Fibroblast of lung (primary cell): ENCODE measurements at places on chromosomes 2 and 18.

DNA sequence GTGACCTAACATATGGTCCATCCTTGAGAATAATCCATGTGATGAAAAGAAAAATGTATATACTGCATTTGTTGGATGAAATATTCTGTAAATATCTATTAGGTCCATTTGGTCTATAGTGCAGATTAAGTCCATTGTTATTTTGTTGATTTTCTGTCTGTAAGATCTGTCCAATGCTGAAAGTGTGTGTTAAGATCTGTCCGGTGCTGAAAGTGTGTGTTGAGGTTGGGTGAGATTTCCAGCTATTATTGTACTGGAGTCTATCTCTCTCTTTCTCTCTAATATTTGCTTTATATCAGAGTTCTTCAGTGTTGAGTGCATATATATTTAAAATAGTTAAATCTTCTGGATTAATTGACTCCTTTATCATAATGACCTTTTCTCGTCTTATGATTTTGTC is 828.8 kb upstream of the CRIM1 start:
- peak; percentile 22 for DNase-seq

DNA sequence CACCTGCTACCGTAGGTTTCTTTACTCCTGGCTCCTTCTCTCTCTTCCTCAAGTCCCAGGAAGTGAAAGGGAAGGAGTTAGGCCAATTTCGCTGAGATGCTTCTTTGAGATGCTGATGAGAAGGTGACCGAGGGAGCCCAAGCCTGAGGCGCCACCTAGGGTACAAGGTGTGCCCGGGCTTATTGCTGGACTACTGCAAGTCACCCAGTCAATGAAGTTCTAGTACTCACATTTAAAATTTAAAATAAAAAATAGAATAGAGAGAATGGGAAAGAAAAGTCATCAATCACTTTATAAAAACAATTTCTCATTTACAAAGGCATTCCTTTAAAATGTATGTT is 45.3 kb downstream of the ACAA2 start:
- DNase-seq, result peak; percentile 83

GRCh38 chr2:232415736-232416520 is 9.3 kb downstream of the ALPG start:
- no peak for DNase-seq

DNA sequence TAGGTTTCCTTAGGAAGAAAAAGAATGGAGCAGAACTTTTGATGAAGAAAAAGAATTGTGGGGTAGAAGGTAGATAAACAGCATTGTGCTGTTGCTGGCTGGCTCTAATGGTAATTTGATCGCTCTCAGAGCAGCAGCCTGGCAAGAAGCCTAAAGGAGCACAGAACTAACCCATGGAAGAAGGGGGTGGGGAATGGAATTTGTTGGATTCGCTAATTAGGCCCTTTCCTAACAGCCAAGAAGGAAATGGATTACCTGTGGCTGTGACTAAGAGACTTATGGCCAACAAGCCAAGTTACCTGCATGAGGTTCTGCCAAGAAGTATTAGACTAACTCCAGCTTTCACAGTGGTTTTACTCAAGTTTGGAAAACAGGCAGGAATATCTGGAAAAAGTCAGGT is 210.6 kb downstream of the IKZF2 start:
- DNase-seq, result peak; percentile 60

- DNase-seq, result no peak
Observed at GRCh38 chr2:4354678-4355077, 651.3 kb downstream of the DCDC2C start.

DNA sequence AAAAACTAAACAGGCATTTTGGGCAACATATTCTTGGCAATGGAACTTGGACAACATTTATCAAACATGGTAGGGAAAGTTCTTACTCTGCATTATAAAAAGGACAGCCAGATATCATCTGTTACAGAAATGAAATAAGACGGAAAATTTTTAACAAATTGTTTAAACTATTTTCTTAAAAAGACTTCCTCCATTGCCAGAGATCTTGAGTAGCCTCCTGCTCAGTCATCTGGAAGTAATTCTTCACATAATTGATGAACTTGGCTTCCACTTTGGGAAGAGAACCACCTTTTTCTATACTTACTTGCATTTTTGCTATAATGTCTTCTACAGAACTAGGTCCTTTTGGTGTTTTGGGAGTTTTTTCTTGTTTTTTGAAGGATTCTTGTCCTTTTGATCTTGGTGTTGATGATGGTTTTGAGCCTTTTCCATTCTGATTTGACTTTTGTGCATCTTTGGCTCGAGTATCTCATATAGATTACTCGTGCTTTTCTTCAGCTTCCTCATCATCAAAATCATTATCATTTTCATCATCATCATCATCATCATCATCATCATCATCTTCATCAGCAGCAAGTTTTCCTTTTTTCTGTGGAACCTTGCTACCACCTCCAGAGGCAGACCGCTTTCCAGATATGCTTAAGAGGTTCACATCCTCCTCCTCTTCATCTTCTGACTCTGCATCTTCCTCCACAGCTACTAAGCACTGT is 66.2 kb downstream of the CD28 start:
- no peak for DNase-seq

GRCh38 chr2:239198221-239198620 is 202.6 kb downstream of the HDAC4 start:
- DNase-seq, result no peak

DNA sequence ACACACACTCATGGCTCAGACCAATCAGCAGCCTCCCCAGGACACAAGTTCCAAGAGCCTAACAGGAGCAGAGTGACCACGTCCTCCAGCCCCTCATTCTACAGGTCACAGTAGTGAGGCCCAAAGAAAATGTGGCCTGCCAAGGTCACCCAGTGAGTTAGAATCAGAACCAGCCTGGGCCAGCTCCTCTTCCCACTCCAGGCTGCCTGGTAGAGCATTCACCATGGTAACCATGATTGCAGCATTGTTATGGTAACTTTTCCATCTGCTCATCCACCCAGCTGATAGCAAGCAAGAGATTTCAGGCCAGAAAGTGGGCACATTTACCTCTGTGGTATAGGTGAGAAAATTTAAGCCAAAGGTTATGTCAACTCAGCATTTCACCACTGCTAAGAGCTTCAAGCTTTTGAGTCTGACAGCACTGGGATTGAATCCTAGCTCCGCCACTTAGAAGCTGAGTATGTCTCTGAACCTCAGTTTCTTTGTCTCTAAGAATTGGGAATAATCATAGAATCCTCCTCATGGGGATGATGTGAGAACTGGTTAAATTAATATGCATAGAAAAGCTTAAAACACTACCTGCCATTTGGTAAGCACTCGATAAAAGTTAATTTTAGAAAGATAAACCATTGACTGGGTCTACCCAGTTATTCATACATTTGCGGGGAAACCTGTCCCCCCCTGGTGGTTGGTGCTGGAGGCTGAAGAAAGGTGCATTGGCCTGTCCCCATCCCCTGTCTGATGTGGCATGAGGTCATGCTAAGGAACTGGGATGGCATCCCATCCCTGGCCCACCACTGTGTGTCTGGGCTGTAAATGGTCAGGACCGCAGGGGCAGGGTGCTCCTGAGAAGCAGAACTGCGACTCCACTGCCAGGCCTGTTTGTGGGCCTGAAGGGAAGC is 181.5 kb downstream of the KLHL29 start:
- DNase-seq, result no peak

DNA sequence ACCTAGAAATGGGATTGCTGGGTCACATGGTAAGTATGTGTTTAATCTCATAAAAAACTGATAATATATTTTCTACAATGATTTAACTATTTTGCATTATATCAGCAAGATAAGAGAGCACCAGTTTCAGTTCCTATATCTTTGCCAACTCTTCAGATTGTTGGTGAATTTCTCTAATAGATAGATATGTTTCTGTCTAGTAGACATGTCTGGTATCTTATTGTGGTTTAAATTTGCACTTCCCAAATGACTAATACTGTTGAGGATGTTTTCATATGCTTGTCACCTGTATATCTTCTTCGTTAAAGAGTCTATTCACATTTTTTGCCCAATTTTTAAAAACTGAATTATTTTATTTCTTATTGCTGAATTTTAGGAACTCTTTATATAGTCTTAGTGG is 113.8 kb upstream of the UXS1 start:
- DNase-seq, result no peak

GRCh38 chr2:199261936-199262335 is 195.8 kb downstream of the SATB2 start:
- no peak for DNase-seq

DNA sequence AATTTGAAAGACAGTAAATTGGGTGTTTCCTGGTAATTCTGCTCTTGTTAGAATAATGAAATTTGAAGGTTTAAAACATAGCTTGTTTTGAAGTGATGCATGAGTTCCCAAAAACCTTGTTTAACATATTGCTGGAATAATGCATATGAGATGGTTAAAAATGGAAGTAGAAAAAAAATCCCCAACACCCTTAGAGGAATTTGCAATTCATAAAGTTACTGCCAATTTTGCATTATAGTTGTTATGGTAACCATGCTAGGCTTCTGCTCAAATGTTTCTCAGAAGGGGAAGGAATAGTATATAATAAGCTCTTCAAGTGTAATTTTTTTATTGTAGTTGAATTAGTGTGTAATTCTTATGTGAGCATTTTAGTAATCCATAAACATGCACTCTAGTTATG is 49.1 kb downstream of the FASTKD2 start:
- no peak for DNase-seq

GRCh38 chr2:190583507-190584337 is 49.2 kb upstream of the NEMP2 start:
- no peak for DNase-seq

DNA sequence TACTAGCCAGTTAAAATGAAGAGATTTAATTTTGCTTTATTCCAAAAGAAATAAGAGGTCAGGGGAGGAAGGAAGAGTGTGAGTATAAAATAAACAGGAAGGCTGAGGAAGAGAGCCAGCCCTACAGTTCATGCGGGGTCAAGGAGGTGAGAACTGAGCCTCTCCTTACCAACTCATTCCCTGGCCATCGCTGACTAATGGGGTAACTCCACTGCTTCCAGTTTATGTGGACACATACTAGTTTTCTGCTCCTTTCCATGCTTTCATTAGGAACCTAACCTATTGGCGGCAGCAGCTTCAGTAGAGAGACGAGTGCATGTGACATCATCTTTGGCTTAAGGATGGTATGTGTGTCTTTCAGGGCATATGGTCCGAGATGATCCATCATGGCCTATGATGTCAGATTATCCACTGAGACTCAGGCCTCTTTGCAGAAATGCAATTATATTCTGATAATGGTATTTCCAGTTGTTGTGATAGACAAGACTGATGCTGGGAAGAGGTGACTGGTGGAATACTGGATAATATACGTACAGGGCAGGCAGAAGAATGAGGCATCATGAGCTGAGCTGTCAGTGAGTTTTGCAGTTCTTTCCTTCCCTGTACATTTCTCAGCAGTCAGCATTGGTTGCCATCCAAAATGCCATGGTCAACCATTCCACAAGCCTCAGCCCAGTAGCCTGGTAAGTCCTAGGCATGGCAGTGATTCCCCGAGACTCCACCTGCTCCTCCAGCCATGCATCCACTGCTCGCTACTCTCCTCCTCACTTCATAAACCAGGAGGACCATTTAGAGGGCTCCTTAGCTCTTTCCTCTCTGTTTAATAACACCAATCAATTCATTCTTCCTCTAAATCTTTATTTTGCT is 184.6 kb upstream of the OSR1 start:
- peak; percentile 11 for DNase-seq

DNA sequence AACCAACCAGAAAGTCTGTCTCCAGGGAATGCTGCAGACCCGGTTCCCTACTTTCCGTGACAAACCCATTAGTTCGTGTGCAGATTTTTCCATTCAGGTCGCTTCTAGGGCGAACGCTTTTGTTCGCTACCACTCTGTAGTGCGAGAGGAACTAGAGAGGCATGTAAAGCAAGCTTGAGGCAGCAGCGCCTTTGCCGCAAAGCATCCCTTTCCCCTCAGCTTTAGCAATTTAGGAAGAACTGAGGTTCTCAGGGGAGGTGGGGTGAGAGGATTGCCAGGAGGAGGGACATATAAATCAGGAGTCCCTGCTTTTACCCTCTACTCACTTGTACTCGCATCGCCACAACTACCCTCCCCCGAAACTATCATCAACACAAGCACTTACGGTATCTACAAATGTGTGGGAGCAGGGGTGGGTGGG is 748 bp upstream of the ZNF804A start:
- DNase-seq, result peak; percentile 69

DNA sequence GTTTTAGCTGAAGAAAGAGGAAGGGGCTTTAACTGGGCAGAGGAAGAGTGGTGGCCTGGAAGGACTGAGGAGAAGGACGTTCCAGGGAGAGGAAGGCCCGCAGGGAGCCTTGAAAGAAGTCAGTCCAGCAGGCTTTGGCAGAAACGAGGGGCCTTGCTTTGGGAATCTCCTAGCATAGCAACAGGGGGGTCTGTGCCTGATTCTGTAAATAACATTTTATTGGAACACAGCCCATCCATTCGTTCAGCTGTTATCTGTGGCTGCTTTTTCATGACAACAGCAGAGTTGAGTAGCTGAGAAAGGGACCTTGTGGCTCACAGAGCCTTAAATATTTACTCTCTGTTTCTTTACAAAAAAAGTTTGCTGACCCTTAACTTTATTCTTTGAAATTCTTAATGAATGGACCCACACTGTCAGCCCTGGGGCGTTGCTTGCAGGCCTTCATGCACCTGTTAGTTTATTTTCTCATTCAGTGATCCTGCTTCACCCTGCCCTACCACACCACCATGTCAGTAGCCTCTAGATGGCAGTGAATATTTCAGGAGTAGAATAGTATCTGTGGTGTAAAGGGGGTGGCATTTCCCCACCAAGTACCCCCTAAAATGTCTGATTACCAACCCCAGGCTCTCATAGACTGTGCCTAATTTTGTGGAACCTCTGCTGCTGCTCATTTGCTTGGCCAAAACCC is 61.0 kb downstream of the MGAT5 start:
- DNase-seq, result no peak

- DNase-seq, result peak; percentile 19
Observed at GRCh38 chr2:27086724-27087593, at the start of gene KHK. KHK (plus strand) TSS chr2:27086772; CDS start chr2:27087260, 488 bp downstream.

DNA sequence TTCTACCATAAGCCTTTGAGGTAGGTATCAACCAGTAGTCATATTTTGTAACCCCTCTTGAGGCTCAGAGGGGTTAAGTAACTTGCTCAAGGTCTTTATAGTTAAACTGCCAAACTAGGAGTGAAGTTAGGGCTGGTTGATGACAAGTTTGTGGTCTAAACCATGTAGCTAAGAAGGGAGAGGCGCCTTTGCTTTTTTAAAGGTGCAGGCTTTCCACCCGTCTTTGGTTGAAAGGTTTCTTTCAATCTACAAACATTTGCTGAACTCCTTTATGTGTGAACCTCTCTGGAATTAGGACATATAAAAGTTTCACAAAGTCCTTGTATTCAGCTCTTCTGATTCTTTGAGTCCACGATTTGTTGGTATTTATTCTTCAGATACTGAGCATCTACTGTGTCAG is 2.4 kb upstream of the MTA3 start:
- DNase-seq, result no peak

- DNase-seq, result peak; percentile 34
Observed at GRCh38 chr2:9483107-9483506, 8.8 kb downstream of the IAH1 start.

- peak; percentile 87 for DNase-seq
Observed at GRCh38 chr2:9914384-9915065, 37.0 kb upstream of the GRHL1 start.
